ENCODE measurements at places on chromosomes 7 and 10.

DNA sequence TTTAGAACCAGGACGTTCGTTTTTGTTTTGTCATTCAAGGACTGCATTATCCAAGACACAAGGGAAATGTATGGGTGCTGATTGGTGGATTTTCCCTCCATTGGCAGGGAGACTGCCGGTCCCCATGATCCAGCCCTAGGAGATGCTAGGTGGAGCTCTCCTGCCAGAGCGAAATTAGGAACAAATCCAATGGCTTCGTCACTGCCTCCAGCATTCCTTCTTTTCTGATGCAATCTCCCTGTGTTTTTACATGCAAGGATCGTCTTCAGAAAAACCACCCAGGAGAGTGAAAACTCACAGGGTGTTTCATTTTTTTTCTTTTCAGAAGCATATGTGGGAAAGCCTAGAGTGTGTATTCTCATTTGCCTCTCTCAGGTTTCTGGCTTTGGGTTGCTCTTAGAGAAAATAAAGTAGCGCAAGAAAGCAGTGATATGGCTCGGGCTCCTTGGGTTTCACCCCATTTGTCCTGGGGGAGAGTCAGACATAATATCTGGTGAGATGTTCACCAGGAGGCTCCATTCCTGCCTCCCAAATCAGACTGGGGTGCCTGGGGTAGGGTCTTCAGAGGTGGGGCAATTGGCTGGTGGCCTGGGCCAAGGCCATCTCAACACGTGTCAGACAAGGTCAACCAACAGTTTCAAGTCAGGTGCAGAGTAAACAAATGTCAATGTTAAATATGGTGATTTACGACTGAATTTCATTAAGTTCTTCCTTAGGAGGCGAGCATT is 450.9 kb upstream of the MKI67 start:
- H3K27ac ChIP-seq = no peak overlapping the region
- no peak for DNase-seq
- no peak overlapping the region for H3K4me3 ChIP-seq

DNA sequence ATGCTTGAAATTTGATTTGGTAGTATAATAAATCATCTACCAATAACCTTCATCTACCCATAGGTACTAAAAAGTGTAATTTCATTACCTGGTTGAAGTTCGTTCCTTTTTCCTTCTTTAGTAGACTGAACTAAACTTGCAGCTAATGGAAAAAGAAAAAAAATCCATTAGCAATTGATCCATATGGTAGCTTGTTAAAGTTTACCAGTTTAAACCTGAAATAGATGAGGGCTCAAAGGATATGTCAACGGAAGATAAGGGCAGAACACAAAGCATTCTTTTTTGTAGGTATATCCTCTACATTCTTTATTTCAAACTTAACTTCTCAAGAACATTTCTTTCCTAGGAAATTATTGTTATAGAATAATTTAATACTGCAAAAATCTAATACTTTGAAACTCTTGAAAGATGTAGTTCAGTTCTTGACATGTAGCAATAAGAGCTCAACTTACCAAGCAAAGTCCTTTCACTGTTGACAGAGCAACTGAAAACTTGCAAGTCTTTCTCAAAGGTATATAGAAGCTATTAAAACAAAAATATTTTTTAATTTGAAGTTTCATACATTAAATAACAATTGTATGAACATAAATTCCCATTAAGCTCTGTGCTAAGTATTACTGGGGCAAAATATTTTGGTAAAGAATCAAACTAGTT is 19.1 kb downstream of the GSAP start:
- no peak overlapping the region for H3K27ac ChIP-seq
- no peak for DNase-seq
- no peak overlapping the region for H3K4me3 ChIP-seq
- H3K36me3 ChIP-seq = peaks cover 16% of the 10 kb centered on the region
- no peaks in the 10 kb centered on the region for H3K27me3 ChIP-seq

GRCh38 chr10:128630787-128631252 is 504.6 kb upstream of the MKI67 start:
- no peak overlapping the region for H3K27ac ChIP-seq
- H3K36me3 ChIP-seq = no peaks in the 10 kb centered on the region
- no peak for DNase-seq
- H3K4me3 ChIP-seq = no peak overlapping the region

GRCh38 chr7:128404886-128405470 is 4.8 kb downstream of the IMPDH1 start:
- DNase-seq = no peak
- no peaks in the 10 kb centered on the region for H3K27me3 ChIP-seq
- H3K36me3 ChIP-seq = peaks cover 21% of the 10 kb centered on the region
- peaks cover 57% of the 10 kb centered on the region for H3K4me1 ChIP-seq
- H3K4me3 ChIP-seq = peak overlapping the region; percentile 51

DNA sequence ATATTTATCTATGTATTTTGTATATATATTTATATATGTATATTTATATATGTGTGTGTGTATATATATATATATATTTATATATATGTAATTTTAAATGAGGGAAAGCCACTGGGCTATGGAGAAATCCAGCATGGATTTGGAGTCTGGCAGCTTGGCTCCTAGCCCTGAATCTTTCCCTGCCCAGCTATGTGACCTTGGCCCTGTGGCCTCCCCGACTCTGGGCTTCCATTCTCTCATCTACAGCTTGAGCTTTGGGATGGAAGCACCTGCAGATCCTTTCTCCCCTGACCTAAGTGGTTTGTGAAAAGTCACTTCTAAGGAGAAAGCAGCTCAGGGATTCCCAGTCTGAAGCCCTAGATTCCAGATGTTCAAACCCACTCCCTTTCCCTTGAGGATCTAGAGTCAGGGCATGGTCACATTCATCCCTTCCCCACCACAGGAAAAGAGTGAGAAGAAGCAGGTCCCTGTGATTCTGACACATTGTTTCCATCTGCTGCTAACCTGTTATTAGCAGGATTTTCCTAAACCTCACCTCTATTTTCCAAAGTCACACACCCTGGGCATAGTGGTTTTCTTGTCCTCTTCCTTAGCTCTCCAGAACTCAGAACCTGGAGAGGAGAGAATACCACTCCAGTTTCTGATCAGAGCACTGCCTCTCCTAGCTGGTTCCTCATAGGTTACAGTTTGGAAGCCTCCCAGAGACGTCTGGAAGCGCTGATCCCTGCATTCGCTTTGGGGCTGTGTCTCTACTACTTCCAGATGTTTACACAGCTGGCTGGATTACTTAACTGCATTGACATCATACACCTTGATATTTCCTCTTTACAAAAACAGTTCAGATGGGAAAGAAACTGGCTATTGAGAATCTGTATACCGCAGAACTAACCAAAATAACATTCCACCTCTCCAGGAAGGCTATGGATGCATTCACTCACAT is 327.5 kb upstream of the ZMIZ1 start:
- no peaks in the 10 kb centered on the region for H3K27me3 ChIP-seq
- H3K27ac ChIP-seq = no peak overlapping the region
- H3K4me3 ChIP-seq = no peak overlapping the region
- peaks cover 62% of the 10 kb centered on the region for H3K4me1 ChIP-seq

DNA sequence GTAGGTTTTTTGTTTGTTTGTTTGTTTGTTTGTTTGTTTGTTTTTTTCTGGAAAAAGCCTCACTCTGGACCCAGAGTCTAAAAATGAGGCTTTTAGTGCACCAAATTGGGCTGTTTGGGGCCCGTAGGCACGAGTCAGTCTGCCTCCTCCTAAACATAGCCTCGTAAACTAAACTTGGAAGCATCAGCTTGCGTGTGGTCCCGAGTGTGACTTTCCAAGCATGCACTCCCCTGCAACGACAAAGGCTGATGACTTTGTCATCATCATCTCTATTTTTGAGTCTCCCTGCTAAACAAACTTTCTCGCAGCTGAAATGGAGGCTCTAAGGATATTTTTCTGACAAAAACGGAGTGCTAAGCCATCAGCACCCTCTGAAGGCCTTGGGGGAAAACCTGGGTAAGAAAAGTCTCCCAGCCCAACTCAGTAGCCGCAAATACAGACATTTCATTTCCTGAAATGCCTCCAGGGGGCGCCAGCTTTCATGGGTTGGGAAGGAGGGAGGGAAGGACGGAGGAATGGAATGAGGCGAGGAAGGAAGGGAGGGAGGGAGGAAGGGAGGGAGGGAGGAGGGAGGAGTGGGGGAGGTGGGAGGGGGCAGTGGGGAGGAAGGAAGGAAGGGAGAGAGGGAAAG is 245.9 kb downstream of the KCNMA1 start:
- H3K4me1 ChIP-seq = no peaks in the 10 kb centered on the region
- H3K27ac ChIP-seq = no peak overlapping the region
- no peak overlapping the region for H3K4me3 ChIP-seq
- peak; percentile 62 for DNase-seq
- H3K27me3 ChIP-seq = peaks cover 30% of the 10 kb centered on the region
- no peaks in the 10 kb centered on the region for H3K36me3 ChIP-seq

GRCh38 chr7:157482517-157483087 is 145.8 kb downstream of the DNAJB6 start:
- no peak overlapping the region for H3K27ac ChIP-seq
- H3K27me3 ChIP-seq = no peaks in the 10 kb centered on the region
- no peak overlapping the region for H3K4me3 ChIP-seq
- H3K36me3 ChIP-seq = no peaks in the 10 kb centered on the region
- DNase-seq = no peak

DNA sequence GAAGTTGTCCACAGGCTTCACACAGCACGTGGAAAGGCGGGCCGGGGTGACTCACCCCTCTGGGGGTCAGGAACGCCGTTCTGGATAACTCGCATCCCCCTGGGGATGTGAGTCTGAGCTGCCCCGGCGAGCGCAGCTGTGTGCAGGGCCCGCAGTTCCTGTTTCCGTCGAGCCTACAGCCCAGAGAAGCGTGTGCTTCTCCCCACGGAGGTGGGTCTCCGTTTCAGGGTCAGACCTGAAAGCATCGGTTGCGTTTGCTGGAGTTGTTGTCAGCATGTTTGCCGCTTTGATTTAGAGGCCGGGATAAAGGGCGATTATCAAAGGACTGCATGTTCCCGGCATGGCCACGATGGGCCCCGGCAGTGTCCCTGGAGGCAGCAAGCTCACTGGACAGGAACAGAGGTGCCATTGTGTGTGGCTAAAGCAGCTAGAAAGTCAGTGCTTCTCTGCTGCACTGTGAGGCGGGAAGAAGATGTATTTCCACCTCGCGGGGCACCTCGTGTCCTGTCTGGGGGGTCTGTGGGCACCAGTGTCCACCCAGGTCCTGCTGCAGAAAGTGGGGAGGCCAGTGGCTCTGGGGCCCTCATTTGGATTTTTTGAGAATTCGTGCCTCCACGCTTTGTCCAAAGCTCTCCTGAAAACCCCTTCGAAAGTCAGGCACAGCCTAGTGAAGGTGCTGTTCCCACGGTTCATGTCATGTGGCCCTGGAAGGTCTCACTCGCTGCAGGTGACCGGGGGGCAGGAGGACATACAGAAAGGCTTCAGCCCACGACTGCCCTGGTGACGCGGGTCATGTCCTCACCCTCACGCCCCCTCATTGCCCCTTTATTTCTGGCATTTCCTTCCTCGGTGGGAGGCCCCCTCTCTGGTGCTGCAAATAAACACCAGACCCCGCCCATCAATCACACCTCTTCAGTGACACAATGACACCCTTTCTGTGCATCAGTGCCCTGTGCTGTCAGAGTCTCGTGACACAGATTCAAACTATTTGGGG is 27.4 kb upstream of the GDI2 start:
- no peaks in the 10 kb centered on the region for H3K4me1 ChIP-seq
- H3K36me3 ChIP-seq = no peaks in the 10 kb centered on the region
- DNase-seq = peak; percentile 26
- no peaks in the 10 kb centered on the region for H3K27me3 ChIP-seq

- H3K27ac ChIP-seq = no peak overlapping the region
- no peaks in the 10 kb centered on the region for H3K36me3 ChIP-seq
- H3K4me3 ChIP-seq = no peak overlapping the region
- DNase-seq = no peak
- no peaks in the 10 kb centered on the region for H3K27me3 ChIP-seq
These were observed 761.9 kb downstream of the MAGI2 start for GRCh38 chr7:78691584-78691983.

DNA sequence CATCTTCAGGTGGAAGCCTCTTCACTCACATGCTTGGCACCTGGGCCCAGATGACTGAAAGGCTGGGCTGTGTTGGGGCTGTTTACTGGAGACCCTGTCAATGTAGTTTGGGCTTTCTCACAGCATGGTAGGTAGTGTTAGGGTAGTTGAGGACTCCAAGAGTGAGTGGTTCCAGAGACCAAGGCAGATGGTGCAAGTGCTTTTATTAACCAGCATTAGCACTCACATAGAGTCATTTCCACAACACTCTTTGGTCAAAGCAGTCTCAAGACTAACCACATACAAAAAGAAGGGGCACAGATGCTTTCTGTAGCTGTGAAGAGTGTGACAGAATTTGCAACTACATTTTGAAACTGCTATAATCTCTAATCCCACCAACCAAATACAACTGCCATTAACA is 135.0 kb downstream of the RTKN2 start:
- no peak overlapping the region for H3K27ac ChIP-seq
- H3K4me1 ChIP-seq = no peaks in the 10 kb centered on the region
- no peak overlapping the region for H3K4me3 ChIP-seq
- DNase-seq = no peak
- no peaks in the 10 kb centered on the region for H3K36me3 ChIP-seq
- no peaks in the 10 kb centered on the region for H3K27me3 ChIP-seq

DNA sequence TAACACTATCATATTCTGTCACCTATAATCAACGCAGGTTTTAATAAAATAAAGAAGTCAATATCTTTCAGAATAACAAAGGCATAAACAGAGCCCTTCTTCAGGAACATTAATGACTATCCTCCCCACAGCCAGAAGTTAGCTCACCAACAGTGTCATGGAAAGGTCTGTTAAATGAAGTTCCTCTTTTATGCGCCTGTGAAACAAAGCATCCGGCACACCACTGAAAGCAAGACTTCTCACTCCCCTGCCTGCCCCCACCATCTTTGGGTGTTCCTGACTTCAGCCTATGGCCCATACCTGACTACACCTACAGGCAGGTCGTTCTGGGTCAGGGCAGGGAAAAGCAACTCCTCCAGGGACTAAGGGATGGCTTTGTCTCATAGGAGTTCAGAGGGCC is 205.4 kb downstream of the FANK1 start:
- peaks cover 23% of the 10 kb centered on the region for H3K4me1 ChIP-seq
- no peaks in the 10 kb centered on the region for H3K27me3 ChIP-seq
- H3K36me3 ChIP-seq = no peaks in the 10 kb centered on the region
- H3K27ac ChIP-seq = no peak overlapping the region
- no peak overlapping the region for H3K4me3 ChIP-seq

- H3K27me3 ChIP-seq = peaks cover 60% of the 10 kb centered on the region
- H3K36me3 ChIP-seq = peaks cover 3% of the 10 kb centered on the region
- H3K4me3 ChIP-seq = no peak overlapping the region
- no peaks in the 10 kb centered on the region for H3K4me1 ChIP-seq
- peak; percentile 41 for DNase-seq
These were observed 71.5 kb upstream of the LRRC4 start for GRCh38 chr7:128102490-128103291.

GRCh38 chr7:73904219-73905137 is 43.5 kb downstream of the TMEM270 start:
- no peak overlapping the region for H3K27ac ChIP-seq
- H3K36me3 ChIP-seq = no peaks in the 10 kb centered on the region
- peaks cover 9% of the 10 kb centered on the region for H3K4me1 ChIP-seq
- DNase-seq = no peak

GRCh38 chr7:142805350-142806021 is 34.7 kb downstream of the PRSS2 start:
- H3K36me3 ChIP-seq = peaks cover 13% of the 10 kb centered on the region
- no peaks in the 10 kb centered on the region for H3K27me3 ChIP-seq
- no peak for DNase-seq
- H3K4me1 ChIP-seq = peaks cover 78% of the 10 kb centered on the region

- no peak overlapping the region for H3K4me3 ChIP-seq
- H3K27me3 ChIP-seq = peaks cover 62% of the 10 kb centered on the region
- peaks cover 5% of the 10 kb centered on the region for H3K4me1 ChIP-seq
These were observed 34.5 kb downstream of the SRRM3 start for GRCh38 chr7:76236224-76236623.

GRCh38 chr7:105367458-105367857 is 21.3 kb downstream of the SRPK2 start:
- no peak for DNase-seq
- H3K27ac ChIP-seq = no peak overlapping the region
- no peaks in the 10 kb centered on the region for H3K4me1 ChIP-seq
- no peak overlapping the region for H3K4me3 ChIP-seq

Data from common myeloid progenitor, CD34-positive (primary cell).